ENCODE measurements at places on chromosomes 1 and 21.
A peak's percentile ranks its signal among the peaks of the same experiment; 100 is the strongest.

GRCh38 chr1:153545067-153546055 is at the start of gene S100A4:
TSS of gene S100A4 (minus strand) at chr1:153545806. CDS start at chr1:153544794, 1,012 bp downstream.
- peak; percentile 88 for DNase-seq

DNA sequence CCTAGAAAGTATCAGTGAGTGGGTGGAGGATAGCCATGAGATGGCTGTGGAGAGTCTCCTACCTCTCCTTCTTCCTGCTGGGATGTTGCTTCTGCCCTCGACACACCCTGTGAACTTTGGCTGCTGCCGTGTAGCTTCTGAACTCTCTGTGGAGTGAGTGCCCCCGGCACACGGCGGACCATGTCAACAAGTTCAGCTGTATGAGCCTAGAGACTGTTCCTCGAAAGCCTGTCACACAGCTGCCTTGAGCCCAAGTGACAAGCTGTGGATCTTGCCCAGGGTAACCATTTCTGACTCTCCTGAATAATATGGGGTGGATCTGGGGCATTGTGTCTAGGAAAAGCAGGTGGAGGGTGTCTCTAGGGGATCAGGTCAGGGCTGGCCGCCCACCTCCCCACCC is 143.2 kb downstream of the NOS1AP start:
- no peak for DNase-seq

DNA sequence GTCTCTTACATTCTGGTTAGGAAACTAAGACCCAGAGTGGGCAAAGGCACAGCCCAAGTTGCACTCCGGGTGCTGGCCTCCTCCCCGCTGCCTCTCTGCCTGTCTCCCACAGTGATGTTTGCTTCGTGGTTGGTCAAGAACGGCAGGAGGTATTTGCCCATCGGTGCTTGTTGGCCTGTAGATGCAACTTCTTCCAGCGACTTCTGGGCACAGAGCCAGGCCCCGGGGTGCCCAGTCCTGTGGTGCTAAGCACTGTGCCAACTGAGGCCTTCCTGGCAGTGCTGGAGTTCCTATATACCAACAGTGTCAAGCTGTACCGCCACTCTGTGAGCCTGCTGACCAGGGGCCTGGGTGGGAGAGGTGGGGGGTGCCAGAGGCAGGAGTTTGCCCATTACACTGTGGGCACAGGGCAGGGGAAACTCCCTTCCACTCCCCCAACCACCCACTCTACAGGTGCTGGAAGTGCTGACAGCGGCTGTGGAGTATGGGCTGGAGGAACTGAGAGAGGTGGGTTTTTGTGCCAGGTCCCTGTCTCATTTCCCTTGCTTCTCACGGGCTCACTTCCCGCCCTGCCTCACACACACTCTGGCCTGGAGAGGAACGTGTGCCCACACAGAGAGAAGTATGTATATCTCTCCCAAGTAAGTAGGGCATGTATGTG is 1.9 kb downstream of the BTBD19 start:
- DNase-seq: no peak

DNA sequence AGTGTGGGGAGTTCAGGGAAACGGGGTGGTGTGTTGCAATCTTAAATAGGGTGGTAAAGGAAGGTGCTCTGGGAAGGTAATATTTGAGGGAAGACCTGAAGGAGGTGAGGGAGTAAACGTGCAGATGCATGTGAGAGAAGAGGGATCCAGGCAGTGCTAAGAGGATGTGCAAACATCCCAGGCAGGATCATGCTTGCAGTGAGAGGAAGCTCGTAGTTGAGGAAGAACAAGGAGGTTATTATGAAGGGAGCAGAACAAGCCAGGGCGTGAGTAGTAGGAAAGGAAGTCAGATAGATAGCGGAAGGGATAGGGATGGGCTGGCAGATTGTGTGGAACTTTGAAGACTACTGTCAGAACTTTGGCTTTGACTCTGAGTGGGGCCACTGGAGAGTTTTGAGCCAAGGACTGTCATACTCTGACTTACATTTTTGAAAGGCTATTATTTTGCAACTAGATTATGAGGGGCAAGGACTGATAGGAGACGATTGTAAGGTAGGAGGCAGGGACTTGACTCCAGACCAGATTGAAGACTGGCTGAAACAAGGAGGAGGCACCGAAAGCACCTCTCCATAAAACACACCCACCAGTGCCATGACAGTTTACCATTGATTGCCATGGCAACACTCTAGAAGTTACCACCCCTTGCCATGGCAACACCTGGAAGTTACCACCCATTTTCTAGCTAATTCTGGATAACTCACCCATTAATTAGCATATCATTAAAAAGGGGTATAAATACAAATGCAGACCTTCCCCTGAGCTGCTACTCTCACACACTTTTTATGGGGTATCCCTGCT is 67.0 kb downstream of the XCL2 start:
- no peak for DNase-seq

DNA sequence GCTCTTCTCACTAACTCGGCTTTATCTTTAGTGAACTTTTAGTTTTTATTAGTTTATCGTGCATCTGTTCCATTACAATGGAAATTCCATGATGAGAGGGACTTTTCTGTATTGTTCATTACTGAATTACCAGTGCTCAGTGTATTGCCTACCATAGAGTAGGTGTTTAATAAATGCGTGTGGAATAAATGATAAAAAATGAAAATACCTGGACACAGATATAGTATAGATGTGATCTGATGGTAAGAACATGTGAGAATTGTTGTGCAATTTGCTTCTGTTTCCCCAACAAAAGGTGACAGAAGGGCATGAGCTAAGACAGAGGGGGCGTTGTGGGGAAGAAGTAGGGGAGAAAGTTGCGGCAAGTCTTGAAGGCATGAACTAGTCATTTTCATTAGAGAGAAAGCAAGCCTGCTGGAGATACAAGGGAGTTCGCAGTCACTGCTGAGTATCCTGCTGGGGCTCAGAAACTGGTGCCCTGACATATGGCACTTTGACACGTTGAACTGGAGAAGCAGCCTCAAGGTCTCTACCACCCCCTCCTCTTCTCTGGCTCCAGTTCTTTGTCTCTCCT is 5.6 kb upstream of the COG2 start:
- DNase-seq: no peak

GRCh38 chr21:14977814-14978213 is 87.0 kb downstream of the NRIP1 start:
- DNase-seq: no peak

DNA sequence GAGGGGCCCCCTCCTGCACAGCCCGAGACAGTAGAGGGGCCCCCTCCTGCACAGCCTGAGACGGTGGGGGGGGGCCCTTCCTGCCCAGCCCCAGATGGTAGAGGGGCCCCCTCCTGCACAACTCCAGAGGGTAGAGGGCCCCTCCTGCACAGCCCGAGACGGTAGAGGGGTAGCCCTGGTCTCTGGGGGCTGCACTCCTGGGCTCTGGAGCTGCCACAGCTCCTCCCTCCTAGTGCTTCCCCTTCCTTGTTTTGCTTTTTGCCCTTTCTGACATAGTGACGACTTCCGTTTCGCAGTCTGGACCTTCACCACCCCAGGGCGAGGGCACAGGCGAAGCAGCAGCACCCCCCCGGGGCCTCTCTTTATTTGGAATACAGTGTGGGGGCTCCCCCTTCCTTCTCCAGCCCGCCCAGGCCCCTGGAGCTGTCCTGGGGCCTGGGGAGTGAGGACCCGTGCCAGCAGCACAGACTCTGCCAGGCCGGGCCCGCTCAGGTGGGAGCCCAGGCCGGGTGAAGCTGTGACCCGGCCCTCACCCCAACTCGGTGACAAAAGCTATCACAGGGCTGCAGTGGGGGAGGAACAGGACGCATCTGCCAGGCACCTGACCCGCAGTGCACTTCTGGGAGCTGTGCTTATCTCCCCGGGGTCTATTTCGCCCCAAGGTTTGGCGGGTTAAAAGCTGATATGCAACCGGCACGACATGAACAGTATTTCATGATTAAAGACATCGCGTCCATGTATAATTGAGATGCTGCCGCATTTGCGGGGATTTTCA is 1.1 kb upstream of the PRXL2B start:
- DNase-seq: peak; percentile 74

DNA sequence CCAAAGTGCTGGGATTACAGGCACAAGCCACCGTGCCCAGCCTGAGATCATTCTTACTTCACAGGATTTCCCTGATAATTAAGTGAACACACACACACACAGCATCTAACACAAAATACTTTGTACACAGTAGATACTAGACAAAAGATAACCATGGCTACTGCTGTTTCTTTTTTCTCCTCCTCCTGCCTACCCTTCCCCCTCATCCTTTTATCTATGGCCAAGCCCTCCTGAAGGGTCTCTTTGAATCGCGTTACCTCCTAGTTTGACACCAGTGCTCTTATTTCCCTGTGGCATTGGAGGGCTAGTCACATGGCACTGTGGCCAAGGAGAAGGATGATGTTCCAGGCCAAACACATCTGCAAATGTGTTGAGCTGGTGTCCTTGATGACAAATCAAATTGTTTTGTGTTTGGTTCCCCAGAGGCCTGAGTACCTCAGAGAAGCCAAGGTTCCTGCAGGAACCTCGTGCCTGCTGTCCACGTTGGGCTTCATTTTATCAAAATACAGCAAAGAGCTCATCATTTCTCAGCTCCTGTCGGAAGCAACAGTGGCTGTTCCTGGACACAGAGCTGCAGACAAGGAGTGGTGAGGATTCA is 20.6 kb downstream of the NDUFS5 start:
- no peak for DNase-seq

GRCh38 chr1:12532405-12533315 is 85.3 kb downstream of the DHRS3 start:
- no peak for DNase-seq

- no peak for DNase-seq
Measured at GRCh38 chr1:210653771-210654170, 325.1 kb downstream of the HHAT start.
